ENCODE measurements at places on chromosomes 5 and 9.

DNA sequence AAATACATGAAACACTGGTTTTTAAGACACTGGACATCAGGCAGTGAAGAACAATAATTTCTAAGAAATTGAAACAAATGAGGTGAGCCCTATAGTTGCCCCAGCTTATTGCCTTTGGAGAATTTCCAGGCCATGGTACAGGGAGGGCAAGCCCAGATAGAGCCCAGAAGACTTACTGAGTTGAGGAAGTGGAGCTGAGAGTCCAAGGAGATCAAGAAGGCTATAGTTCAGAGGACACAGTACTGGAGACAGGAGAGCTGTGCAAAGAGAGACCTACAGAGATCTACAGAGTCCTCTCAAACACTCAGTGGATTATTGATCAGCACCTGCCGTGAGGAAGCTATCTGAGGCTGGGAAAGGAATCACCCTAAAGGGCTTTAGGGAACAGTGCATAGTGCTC, 112.6 kb downstream of the GALNT10 start:
- no peak for DNase-seq

DNA sequence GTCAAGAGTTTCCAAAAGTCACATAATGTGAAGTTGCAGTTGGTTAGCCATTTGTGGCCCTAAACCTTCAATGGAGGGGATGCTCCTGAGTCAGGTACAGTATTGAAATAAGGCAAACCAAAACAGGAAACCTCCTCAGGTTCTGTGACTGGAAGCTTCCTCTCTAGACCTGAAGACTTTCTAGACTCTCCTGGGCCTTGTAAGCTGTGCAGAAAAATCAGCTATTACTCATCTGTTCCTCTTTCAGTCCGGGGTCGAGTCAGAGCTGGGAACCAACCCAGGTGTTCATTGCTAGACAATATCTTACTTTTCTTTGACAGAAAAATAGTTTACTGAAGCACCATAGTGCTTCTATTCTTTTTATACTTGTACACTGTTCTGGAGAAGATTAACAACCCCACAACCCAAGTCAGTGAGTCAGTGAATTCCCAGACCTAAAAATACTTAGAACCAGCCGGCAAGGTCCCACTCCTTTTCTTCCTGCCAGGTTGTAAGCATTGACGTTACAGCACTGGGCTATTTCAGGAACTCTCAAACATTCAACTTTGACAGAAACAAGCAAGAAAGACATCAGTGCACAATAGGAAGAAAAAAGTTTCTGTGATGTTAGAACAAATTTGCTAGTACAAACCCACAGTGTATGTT, 47.3 kb downstream of the FSTL4 start:
- DNase-seq = no peak

- no peak for DNase-seq
These were observed 416.2 kb downstream of the IRX2 start for GRCh38 chr5:2335125-2335732.

DNA sequence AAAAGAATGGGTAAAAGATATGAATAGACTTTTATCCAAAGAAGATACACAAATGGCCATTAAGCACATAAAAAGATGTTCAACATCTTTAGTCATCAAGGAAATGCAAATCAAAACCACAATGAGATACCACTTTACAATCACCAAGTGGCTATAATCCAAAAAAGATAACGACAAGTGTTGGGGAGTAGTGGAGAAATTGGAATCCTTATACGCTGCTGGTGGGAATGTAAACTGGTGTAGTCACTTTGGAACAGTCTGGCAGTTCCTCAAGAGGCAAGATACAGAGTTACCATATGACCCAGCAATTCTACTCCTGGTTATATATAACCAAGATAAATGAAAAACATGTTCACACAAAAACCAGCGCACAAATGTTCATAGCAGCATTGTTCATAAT, 234.9 kb downstream of the SPATA31D1 start:
- no peak for DNase-seq

DNA sequence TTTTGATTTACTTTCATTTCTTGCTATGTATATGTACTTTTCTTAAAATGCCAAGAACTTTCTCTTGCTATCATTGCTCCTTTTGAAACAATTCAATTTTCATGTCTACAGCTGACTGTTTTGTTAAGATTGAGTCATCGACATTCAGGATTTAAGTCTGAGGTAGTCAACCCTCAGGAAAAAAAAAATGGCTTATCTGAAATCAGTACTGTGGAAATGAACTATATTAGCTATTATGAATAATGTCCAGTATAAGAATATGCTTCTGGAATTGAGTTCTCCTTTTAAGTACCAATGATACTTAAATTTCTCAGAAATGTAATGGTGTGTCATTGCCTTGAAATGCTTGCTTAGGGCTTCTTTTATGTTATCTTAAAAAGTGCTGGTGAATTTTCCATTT, 37.9 kb downstream of the TNFAIP8 start:
- no peak for DNase-seq

Measured in GM04504 (cell line).